ENCODE measurements at places on chromosomes 1 and 21.

DNA sequence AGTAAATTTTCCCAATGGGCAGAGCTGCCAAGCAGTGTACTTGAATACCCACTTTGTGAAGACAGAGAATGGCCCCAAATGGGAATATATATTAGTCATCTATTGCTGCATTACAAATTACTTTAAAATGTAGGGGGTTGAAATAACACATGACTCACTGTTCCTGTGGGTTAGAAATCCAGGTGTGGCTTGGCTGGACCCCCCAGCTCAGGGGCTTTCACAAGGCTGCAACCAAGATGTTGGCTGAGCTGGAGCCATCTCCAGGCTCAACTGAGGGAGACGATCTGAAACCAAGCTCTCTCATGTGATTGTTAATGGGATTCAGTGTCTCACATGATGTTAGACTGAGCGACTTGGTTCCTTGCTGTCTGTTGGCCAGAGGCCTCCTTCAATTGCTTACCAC, 33.4 kb upstream of the ARHGAP29 start:
- no peak for DNase-seq

GRCh38 chr1:179087665-179088064, 5.8 kb downstream of the TOR3A start:
- no peak for DNase-seq

- DNase-seq: no peak
Measured at GRCh38 chr1:226816576-226816975, 53.8 kb upstream of the PSEN2 start.

GRCh38 chr1:66350001-66350547, 183.9 kb upstream of the SGIP1 start:
- DNase-seq: no peak

GRCh38 chr1:177023726-177024125, 140.8 kb downstream of the ASTN1 start:
- DNase-seq: no peak

GRCh38 chr1:223665592-223666312, at the start of gene CAPN8:
Gene CAPN8 (minus strand): TSS chr1:223665701. CDS start chr1:223665646, 55 bp downstream.
- DNase-seq: no peak

DNA sequence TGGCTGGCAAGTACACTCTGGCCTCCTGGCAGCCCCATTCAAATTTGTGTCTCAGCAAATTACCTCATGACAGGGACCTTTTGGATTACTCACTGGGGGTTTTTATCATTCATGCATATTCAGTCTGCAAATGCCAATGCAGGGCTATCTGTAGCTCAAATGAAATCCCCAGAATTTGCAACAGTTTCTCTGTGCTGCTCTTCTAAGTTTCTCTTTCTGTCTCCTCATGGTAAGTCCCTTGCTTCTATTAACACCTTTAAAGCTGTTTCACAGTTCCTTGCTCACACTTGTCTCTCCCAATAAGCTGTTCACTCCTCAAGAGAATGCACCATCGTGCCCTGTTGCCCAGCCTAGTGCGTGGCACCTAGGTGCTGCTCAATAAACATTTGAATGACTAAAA, 3.3 kb upstream of the FAM78B start:
- DNase-seq: no peak

GRCh38 chr21:27201197-27201596, 234.3 kb upstream of the ADAMTS5 start:
- no peak for DNase-seq

GRCh38 chr1:209038735-209039134, 544.8 kb upstream of the CAMK1G start:
- DNase-seq: no peak
